ENCODE measurements at places on chromosomes 5 and 9.

GRCh38 chr9:97804059-97804365 is 49.0 kb upstream of the FOXE1 start:
- no peak for DNase-seq

DNA sequence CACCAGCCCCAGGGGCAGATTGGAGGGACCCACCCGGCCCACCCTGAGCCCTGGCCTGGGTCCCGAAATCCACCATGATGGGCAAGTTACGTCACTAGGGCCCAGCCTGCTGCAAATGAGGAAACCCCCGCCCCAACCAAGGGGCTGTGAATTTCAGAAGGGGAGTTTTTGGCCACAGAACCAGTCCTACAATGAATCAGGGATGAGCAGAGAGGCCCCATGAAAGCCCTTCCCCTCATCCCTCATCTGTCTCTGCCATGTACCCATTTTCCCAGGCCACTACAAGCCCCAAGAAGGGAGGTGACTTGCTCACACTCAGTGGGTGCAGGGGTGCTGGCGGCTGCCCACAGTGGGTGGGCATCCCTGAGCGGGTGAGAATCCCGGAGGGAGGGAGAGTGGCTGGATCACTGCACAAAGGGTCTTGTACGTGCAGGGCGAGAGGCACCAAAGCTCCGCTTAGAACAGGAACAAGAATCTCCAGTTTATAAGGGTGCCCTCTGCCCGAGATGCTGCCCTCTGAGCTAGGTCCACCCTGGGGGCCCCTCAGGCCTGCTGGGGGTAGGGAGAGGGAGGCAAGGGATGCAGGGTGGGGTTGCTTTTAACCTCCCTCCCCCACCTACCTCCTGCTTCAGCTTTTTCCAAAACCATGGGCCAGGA is 10.4 kb upstream of the TCF7 start:
- DNase-seq, result no peak

GRCh38 chr9:89444274-89444673 is 53.6 kb downstream of the SEMA4D start:
- DNase-seq, result peak; percentile 64

GRCh38 chr9:117258184-117258866 is 156.5 kb downstream of the ASTN2 start:
- DNase-seq, result peak; percentile 24

DNA sequence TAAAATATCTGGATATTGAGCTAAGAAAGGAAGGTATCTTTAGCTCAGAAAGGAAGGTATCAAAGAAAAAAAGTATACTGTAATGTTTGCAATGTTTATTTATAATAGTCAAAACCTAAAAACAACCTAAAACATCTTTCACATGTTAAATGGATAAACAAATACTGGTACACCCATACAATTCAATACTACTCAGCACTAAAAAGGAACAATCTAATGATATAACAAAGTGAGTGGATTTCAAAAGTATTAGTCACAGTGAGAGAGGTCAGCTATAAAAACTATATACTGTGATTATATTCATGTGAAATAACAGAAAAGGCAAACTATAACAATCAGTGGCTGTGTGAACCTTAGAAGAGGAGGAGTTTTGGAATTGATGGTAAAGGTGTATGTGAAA is 455.0 kb upstream of the FTMT start:
- DNase-seq, result no peak

- DNase-seq, result no peak
Measured at GRCh38 chr9:9819886-9820285, 792.9 kb downstream of the PTPRD start.

GRCh38 chr9:127207734-127208410 is 56.7 kb upstream of the GARNL3 start:
- DNase-seq, result no peak

GRCh38 chr9:129553277-129553676 is 67.6 kb downstream of the C9orf50 start:
- DNase-seq, result no peak

- DNase-seq, result no peak
Measured at GRCh38 chr9:29209748-29210291, 1636.5 kb upstream of the C9orf72 start.

DNA sequence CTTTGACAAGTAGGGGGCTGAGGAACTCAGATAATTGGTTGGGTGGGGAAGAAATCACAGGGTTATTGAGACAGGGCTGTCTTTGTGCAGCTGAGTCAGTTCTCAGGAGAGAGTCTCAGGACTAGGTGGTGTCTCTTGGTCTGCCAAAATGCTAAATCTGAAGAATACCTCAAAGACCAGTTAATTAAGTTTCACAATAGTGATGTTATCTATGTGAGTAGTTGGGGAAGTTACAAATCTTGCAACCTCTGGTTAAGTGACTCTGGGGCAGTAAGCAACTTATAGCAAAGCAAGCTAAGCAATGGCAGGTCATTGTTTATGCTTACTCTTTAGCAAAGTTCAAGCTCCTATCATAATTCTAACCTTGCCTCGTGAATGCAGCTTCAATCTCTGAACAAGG is 53.6 kb downstream of the GIN1 start:
- DNase-seq, result no peak

DNA sequence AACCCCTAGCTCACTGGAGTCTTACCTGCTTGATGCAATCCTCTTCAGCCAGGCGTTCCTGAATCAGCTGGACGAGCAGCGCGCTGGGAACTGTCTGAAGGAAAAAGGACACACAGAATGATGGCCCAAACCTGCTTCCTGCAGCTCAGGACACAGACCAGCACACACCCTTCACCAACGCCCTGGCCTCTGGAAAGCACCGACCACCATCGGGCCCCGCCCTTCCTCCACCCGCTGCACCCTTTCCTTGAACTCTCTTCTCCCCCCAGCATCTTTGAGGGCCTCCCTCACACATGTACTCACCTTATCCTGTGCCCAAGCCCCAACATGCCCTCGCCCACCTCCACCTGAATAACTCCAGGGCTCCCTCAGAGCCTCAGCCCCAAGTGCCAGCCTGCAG is 23.3 kb downstream of the AK8 start:
- no peak for DNase-seq

DNA sequence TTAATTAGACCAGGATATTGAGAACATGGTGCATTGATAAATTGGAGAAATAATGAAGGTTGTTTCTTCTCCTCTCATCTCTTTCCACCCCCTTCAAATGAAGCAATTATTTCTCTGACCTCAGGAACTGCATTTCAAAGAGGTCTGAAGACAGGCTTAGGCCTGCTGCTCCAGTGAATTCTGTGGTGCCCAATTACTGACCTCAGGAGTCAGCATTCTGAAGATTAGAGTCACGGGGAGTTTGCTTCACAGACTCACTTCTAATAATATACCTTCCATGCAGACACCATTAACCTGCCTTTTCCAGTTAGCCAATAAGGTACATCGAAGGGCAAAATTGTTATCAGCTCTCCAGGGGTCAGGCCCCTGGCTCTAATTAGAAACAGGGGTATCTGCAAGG is 270.9 kb downstream of the GAS1 start:
- DNase-seq, result peak; percentile 79

DNA sequence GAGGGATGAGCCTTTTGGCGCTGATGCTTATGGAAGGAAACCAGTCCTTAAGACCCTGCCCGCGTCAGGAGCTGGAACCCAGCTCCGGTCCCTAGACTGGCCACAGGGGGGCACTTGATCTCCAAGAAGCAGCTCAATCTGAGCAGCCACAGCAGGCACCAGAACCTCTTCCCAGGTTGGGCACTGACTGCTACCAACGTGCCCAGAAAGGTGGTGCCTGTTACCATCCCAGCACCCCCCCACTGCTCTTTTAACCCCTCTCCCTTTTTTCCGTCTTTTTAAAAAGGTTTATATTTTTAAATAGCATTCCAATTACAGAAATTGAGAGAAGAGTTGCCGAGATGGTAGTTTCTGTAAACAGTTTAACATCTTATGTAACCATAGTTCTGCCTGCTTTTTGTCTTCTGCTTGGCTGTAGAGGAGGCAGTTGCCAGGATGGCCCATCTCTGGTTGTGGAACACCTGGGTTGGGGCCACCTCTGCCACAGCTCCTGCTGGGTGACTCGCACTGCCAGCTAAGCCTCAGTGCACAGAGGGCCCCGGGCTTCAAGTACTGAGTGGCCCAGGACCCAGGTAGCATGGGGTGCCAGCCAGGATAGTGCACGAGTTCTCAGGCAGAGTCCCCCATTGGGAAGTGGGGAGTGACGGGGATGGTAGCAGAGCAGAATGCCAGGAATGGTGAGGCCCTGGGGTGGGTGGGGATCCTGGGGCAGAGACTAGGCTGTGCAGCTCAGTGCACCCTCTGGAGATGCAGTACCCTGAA is 62.8 kb downstream of the PFDN1 start:
- DNase-seq, result peak; percentile 74

GRCh38 chr5:9239071-9239470 is 306.8 kb downstream of the SEMA5A start:
- DNase-seq, result no peak

GRCh38 chr5:89721931-89722330 is 687.6 kb downstream of the CETN3 start:
- no peak for DNase-seq

- DNase-seq, result peak; percentile 93
Measured at GRCh38 chr5:65925044-65925600, 1.3 kb upstream of the ERBIN start.

DNA sequence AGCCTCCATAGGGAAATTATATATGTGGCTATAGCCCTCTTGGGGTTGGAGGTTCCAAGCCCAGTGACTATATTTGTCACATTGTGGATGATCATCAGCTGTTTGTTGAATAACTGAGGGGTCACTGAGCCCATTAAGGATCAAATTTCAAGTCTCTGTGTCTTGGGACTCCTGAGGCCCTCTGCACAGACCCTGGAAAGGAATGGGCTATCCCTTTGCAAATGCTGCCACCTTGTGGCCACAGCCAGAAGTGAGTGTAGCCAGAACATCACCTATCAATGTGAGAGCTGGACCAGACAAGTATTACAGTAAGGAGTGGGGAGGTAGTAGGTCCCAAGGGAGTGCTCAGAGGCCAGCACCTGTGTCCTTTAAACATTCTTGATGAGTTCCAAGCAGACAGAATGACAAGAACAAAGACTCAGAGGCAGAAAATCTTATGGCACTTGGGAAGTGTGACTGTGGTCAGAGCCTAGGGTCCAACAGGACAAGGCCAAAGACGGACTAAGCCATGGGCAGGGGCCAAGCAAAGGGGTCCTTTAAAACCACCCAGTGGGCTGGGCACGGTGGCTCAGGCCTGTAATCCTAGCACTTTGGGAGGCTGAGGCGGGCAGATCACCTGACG is 8.2 kb downstream of the RPP25L start:
- peak; percentile 97 for DNase-seq

DNA sequence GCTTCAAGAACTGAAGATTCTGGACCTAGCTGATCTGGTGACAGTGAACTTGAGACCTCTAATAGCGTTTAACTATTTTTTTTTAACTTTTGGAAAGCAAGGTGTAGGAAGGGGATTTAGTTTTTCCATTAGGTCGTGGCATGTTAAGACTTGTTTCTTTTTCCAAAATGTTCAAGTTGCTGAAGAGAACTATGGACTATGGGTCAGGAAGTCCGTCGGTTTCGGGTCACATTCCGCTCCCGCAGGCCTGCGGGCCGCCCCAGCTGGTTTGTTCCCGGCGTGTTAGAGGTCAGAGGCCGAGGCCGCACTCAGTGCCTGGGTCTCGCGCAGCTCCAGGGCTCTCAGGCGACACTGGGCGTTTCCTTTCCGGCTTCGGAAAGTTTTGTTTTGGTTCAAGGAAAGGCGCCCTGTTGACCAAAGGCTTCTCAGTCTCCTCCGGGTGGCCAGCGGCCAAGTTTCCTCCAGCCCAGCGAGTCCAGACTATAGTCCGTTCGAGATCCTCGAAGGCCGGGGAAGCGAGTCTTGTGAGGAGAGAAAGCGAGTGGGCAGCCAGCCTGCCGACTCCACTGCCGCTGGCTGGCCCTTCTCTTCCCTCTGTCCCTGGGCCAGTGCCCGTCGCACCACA is 586 bp upstream of the FCHO2 start:
- DNase-seq, result no peak

DNA sequence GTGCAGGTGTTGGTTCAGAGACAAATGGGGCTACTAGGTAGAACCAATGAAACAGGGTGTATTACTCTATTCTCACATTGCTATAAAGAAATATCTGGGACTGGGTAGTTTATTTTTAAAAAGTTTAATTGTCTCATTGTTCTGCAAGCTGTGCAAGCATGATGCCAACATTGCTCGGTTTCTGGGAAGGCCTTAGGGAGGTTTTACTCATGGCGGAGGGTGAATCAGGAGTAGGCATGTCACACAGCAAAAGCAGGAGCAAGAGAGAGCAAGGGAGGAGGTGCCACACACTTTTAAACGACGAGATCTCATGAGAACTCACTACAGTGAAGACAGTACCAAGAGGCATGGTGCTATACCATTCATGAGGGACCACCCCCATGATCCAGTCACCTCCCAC is 134.6 kb downstream of the PIK3R1 start:
- DNase-seq, result no peak

DNA sequence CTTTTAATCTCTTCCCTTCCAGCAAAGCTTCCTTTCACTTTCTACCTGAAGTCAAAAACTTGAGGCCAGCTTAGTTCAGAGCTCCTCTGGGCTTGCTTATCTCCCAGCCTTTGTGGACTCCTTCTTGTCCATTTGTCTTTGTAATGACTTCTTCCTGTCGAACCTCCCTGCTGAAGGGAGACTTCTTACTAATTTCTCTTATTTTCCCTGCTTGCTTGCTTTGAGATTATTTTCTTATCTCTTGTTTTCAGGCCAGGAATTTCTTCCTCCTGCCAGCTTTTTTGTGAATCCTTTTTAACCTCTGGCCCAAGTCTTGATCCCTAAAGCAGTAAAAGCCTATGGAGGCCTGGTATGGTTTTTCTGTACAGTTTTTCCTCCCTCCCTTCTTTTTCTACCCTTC is 46.8 kb upstream of the DHFR start:
- DNase-seq, result no peak

- peak; percentile 83 for DNase-seq
Measured at GRCh38 chr5:5419291-5420210, 2.9 kb upstream of the ICE1 start.

DNA sequence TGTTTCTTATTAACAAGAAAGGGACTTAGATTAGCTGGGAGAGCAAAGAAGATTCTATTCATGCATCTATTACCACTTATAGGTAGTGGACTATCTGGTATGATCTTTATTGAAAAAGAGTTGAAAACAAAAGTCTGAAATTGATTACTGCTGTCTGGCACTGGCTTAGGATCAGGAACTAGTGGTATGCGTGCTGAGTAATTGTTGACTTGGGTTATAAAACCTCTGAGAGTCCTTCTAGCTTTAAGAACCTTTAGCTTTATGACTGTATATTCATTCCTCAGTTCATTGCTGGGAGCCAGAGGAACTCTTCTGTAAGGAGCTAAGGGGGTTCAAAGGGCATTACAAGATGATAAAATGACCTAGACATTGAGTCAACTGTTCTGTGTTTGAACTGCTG is 7.6 kb downstream of the SLC1A1 start:
- no peak for DNase-seq

DNA sequence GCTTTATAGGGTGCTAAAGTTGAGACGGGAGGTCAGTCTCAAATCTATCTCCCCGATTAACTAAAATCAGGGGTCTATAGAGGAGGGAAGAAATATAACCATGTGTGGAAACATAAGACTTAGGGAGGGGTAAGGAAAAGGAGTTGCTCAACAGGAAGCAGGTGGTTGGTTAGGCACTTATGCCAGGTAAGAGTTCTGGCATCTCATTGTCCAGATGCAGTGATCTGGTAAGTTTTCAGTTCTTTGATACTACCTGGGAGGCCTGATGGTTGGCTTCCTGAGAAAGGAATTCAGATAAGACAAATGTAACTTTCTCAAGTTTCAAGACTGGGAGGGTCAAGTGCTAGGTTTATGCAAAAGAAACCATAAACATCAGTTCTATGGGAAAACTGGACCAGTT is 47.7 kb downstream of the CERT1 start:
- no peak for DNase-seq
